ENCODE measurements at places on chromosomes 6 and 20.
A peak's percentile ranks its signal among the peaks of the same experiment; 100 is the strongest.

DNA sequence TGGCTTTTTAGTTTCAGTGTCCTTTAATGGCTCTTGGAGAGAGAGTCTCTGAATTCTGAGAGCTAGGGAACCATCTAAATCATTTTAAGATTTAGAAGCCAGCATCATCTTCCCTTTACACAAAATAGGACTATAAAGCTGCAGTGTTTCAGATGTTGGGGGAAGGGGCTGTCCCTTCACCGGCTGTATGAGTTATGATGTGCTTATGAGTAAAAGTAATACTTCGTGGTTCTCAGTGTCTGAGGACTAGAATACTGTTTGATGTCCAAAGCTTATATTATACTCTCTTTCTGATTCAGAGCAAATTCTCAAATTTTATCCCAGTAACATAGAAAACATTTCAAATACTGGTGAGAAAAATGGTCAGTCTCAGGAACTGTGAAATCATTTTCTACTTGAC, 63.5 kb upstream of the FAM8A1 start:
- no peak for DNase-seq

DNA sequence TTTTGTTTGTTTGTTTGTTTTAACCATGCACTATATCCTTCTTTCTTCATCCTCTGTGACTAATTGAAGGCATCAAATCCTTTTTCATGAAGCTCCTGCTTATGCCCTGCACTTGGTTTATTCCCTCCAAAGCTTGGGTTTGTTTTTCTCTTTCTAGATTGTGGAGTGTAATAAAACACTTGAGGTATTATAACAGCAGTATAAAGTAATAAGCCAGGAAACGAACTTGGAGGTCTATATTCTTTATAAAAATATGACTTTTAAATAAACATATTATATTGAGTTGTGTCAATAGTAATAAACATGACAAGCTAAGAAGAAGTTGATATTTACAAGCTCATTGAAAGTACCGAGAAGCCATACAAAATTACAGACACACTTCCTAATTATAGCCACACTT, 659.4 kb downstream of the RFPL4B start:
- DNase-seq = no peak

GRCh38 chr6:100370265-100370664, 94.5 kb downstream of the SIM1 start:
- no peak for DNase-seq

DNA sequence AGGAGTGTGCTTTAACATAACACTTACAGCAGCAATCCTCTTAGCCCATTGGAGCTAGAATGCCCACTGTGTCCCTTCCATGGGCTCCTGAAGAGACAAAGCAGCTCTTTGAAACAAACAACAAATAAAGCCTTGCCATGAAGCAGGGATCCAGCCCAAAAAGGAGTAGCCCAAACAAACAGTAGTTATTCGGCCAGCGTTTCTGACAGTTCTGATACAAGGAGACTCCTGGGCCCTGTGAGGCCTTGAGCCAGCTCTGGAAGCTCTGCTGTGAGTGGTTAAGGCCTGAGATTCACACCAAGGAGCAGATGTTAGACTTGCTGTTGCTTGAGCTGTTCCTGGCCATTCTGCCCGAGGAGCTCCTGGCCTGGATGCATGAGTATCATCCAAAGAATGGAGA, 16.9 kb upstream of the ZSCAN16 start:
- DNase-seq = peak; percentile 80

DNA sequence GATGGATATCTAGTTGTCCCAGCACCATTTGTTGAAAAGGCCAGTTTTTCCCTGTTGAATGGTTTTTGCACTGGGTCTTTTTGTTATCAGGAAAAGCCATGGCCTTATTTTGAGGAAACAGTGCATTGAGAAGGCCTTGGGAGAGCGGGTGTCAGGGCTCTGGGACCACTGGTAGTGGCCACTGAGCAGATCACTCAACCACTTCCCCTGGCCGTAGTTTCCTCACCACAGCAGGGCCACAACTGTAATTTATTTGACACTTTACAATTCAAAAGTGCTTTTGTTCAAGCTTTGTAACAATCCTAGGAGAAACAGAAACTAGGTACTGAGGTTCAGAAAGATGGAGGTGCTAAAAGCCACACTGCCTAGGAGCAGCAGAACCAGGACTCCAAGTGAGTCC, 281.8 kb downstream of the GMDS start:
- DNase-seq = no peak

DNA sequence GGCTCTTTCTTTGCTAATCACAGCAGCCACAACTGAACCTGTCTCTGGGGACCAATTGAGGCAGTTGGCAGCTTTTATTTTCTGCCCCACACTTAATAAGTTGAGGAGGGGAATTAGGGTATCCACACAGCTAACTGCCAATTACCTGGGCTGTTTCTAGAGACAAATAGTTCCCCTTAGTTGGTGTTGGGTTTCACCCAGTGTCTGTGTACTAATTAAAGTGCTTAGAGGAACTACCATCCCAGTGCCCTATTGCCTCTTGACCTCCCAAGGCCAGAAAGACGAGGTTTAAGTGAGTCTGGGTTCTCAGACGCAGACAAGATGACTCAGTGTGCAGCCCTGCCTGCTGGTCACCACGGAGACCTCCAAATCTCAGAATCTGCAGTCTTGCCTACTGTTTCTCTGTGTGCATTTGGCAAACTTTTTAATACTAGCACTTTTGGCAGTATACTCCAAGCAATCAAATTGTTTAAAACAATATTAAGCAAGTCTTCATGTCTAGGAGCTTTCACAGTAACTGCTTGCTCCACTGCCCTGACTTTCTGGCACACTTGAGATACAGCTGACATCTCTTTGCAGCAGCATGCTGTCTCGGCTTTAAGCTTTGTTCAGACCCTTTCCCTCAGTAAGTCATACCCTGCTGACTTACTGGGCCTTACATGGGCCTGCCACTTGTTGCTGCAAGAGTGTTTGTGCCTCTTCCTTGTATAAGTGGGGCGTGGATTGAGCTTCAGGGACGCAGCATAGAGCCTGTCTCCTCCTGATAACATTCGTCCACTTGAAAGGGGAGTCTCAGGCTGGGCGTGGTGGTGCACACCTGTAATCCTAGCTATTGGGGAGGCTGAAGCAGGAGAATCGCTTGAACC, 31.9 kb downstream of the STK35 start:
- no peak for DNase-seq

DNA sequence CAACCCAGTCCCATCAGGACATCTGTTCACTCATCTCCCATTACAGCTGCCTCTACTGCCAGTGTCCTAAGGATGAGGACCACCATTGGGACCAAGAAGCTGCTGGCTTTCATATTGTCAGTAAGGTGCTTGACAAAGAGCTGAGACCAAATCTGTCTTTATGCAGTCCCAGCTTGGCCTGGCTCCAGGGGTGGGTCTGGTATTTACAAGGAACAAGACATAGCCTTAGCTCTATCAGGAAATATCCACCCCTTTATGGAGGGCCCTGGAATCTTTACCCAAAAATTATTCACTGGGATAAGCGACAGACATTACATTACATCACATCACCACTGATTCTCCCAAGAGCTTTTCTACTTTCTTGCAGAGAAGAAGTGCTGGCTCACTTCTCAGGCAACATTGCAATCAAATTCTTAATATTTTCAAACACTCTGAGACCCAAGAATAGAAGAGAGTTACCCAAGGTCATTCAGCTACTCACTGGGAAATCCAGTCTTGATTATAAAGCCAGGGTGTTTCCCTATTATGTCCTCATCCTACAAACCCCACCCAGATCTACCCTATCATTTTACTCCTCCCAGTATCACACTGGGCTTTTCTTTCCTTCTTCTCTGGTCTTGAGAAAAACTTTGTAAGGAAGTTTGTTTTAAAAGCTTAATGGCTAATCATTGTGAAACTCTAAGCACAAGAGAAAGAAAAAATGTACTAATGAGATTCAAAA, 11.5 kb upstream of the PI3 start:
- DNase-seq = no peak

DNA sequence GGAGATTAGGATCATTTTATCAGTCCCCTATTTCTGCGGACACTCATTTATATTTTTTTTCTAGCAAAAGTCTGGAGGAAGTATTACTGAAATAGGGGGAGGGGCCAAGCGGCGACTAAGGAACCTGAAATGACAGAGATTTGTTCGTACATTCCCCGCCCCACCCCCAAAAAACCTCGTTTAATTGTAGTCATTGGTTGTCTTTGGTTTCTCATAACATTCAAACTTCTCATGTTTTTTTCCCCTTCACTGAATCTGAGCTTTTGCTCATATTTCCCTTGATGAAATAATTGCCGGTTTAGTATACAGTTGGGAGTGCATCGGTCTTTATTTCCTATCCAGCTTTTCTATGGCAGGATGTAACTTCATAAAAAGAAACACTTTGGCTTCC, 768 bp upstream of the FYN start:
- no peak for DNase-seq

- DNase-seq = no peak
Observed at GRCh38 chr6:27669295-27669623, 196.4 kb upstream of the ZNF184 start.

DNA sequence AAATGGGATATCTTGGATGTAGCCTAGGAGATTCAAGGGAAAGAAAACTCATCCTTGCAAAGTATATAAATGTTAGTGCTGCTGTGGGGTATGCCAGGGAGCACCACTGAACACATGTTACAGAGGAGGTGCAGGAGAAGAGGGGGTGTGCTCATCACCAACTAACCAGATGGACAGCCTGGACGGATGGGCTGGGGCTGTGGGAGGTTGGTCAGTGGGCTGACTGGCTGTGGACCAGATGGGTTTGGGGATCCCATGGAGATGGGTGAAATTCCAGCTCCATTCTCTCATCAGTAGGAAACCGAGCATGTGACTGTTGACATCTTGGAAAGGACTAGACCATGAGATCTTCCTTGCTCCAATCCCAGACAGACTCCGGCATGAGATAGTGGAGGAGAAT, 201.0 kb downstream of the LRFN2 start:
- DNase-seq = no peak

DNA sequence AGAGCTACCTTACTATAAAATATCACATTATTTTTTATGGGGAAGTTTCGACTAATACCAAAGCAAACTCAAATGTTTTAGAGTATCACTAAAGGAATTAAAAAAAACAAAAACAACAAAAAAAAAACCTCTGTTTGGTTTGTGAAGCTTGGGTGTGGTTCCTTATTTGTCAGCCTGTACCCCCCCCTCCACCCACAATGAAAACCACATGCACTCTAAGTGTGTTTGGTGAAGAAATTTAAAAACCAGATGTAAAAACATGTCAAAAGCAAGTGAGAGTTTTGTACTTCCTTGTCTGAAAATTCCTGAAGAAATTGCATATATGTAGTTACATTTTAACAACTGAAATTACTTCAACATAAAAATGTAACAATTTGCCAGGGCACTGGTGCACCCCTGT, 3.1 kb downstream of the STK38 start:
- DNase-seq = no peak

DNA sequence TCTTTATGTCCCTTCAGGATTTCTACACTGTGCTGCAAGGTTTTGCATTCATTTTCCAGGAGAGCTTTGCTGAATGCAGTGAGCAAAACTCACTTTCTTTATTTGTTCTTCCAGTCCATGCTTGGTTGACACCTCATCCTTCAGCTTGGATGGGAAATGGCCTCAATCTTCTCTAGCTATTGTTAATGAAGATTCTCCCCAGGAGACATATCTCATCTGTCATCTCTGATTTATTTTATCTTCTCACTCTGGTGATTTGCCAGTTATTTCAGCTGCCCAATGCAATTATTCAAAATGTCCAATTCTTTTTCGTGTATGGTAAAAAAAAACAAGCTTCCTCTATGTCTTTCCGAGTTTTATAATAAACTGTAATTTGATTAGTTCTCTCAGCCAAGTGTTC, 77.9 kb upstream of the PAK5 start:
- no peak for DNase-seq

DNA sequence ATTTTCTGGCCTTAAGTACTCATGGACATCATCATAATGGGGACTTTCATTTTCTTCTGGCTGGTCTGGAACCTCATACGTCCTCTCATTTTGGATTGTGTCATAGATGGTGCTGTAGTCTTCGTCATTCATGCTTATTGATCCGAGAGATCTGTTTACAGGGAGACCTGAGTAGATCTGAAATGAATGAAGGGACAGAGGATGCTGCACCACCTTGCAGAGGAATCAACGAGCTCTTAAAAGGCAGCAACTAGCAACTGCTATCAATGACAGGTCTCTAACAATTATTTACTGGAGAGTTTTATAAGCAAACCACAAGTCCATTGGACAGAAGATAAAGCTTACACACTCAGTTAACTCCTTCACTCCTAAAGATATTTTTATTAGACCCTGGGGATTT, 49.7 kb upstream of the ENPP4 start:
- DNase-seq = no peak

DNA sequence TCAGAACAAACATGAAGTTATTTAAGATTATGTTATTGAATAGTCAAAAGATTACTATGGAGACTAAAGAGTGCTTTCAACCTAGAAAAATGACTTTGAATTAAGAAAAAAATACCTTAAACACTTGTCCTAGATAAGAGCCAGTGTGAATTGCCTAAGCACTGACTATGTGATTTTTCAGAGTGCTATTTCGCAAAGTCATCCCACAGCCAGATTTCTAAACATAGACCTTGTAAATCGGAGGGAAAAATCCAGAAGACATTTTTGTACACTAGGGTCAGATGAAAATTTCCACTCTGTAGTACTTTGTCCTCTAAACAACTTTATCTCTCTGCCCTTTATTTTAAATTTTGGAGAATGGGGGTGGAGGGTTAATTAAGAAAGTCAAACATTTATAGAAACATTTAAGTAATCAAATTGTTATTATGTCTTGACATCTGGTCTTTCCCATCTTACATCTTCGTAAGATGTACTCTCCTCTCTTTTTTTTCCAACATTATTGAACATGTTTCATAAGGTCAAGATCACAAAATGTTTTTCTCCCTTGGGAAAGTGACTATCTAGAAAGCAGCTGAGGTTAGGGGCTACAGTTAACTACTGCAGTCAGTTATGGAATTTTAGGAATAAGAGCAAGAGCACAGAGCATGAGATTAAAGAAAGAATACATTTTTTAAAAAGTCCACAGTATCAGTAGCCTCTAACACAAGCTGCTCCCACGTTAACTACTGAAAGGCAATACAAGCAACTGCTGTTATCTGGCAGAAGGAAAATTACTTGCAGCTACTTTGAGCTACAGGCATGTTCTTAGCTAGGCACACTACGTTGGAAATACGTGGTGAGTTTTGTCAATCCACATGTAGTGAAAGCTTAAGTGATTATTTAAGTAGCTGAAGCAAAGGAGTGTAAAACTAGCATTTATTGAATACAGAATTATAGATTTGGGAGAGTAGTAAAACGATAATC, 648.5 kb downstream of the HTR1B start:
- no peak for DNase-seq

DNA sequence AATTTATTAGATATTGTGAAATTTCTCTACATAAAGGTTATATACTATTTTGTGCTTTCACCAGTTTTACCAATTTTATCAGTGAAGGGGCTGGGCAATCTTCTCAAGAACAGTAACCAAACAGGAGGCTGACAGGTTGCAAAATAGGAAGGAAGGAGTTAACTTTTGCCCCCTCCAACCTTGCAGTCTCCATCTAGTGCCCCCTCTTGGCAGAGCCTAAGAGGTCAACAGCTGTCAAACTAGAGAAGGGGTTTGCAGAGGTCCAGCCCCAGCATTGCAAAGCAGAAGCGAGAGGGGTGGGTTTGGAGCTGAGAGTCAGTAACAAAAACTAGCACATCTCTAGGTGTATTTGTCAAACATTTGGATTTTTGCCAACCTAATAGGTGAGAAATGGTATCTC, 391.0 kb downstream of the CDC5L start:
- DNase-seq = no peak
